ENCODE measurements at places on chromosomes 11 and 22. TPM values are rescaled to one million over a fixed set of nuclear protein-coding genes. Genes with fewer than 3 reads are reported as not detected.

DNA sequence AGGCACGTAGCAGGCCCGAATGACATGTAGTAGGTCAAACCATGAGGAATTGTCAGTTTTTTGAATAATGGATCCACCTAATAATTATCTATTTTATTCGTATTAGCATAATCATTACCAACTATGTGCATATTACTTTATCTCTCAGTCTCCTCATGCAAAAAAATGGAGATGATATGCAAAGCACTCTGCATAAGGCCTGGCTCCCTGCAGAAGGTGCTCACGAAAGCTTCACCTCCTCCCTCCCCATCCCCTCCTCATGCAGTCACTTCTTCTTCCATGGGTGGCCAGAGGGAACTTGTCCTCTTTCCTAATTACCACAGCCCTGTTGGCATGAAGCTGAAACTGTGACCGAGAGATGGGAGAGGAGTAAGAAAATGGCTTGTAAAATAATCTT lies 20.8 kb upstream of the TSKU start:
- DNase-seq = no peak

The PKP3 gene
- 0.68 TPM for total RNA-seq

The TNNT3 gene
- 28.5 TPM for total RNA-seq

DNA sequence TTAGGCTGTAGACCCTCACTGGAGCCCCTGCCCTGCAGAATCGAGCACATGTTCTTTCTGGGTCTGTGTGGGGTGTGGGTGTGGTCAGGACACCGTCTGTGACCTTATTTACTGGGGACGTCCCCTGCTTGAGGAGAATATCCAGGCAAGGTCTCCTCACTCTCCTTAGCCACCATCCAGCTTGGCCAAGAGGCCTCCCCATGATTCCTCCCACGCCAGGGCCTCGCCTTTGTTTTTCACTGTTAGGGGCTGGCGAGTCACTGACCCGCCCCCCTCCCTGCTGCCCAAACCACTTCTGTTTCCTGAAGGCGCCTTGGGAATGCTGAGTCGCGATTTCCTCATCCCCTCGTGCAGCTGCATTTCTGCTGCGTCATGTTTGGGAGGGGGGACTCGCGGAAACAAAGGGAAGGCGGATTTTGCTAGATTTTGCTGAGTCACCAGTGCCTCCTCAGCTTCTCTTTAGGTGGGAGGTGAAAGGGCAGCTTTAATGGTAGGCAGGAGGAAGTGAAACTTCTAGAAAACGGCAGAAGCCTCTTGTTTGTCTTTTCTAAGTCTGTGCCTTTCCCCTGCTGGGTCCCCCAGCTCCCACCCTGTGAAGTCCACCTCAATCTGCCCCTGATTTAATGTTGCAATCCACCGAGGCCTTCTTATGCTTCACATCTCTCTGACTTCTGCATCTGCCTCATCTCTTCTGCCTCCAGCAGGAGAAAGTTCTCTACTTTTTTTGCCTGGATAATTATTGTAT lies 4.0 kb upstream of the HMOX1 start:
- peak; percentile 94 for DNase-seq

- peak; percentile 68 for DNase-seq
These were observed 170.2 kb downstream of the BRD1 start for GRCh38 chr22:49657275-49657973.

GRCh38 chr22:37764622-37765021 lies 43.1 kb upstream of the GCAT start:
- no peak for DNase-seq

The TRIM49C gene
- not detected for total RNA-seq

GRCh38 chr11:123211981-123212380 lies 16.9 kb upstream of the CLMP start:
- no peak for DNase-seq

GRCh38 chr11:27427183-27427980 lies 45.2 kb downstream of the LGR4 start:
- DNase-seq = no peak
